ENCODE measurements at places on chromosomes 4 and X. TPM values are rescaled to one million over a fixed set of nuclear protein-coding genes. Genes with fewer than 3 reads are reported as not detected.

DNA sequence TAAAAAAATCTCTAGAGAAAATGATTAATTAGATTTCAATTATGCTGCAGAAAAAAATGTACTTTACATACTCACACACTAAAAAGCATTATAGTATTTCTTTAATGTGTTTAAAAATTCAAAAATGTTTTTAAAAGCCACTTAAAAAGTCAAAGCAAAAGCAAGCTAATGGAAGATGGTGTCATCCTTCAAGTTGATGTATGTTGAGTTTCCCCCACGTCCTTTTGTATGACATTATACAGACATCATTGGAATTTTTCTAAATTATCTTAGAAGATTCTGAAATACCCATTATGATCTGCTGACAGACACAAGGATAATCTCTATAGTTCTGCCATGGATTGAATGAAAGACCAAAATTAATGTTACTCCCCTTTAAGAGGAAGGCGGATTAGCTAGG lies 393.7 kb upstream of the TENM3 start:
- ATAC-seq = no peak

GRCh38 chr4:2083116-2083825 lies 24.1 kb downstream of the NAT8L start:
- ATAC-seq = no peak

The LGI2 gene
- total RNA-seq = 7.6 TPM

GRCh38 chr4:83340692-83341343 lies 6.2 kb upstream of the HPSE start:
- ATAC-seq = no peak
